ENCODE measurements at places on chromosomes 11 and 22.
A peak's percentile ranks its signal among the peaks of the same experiment; 100 is the strongest.

DNA sequence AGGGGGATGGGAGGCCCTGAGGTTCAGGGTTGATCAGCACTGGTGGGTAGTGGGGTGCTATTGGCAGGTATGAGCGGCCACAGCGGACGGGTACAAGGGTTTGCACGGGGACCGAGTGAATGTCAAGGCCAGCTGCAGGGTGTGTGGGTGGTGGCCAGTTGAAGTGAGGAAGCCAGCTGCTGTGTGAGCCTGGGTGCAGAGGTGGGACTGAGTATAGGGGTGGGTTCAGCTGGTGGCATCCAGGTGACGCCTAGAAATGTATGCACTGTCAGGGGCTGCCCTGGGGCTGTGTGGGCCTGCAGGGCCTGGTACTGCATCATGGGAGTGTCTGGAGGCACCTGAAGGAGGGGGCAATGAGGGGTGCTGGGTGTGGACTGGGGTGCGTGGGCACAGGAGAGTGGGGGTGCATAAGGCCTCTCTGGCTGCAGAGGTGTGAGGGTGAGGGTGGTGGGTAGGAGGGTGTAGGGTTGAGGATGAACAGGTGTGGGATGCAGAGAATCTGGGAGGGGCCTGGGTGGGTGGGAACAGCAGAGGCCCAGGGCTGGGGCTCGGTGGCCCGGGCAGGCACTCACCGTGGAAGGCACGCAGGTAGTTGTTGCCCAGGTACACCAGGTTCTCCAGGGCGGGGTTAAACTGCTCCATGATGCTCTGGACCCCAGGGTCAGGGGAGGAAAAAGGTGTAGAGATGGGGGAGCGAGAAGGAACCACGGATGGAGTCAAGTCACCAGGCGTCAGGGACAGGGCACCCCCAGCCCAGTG, 1.7 kb downstream of the BAIAP2L2 start:
- DNase-seq = no peak

- DNase-seq = peak; percentile 43
Measured at GRCh38 chr11:81497202-81497804, 1236.4 kb downstream of the FAM181B start.

DNA sequence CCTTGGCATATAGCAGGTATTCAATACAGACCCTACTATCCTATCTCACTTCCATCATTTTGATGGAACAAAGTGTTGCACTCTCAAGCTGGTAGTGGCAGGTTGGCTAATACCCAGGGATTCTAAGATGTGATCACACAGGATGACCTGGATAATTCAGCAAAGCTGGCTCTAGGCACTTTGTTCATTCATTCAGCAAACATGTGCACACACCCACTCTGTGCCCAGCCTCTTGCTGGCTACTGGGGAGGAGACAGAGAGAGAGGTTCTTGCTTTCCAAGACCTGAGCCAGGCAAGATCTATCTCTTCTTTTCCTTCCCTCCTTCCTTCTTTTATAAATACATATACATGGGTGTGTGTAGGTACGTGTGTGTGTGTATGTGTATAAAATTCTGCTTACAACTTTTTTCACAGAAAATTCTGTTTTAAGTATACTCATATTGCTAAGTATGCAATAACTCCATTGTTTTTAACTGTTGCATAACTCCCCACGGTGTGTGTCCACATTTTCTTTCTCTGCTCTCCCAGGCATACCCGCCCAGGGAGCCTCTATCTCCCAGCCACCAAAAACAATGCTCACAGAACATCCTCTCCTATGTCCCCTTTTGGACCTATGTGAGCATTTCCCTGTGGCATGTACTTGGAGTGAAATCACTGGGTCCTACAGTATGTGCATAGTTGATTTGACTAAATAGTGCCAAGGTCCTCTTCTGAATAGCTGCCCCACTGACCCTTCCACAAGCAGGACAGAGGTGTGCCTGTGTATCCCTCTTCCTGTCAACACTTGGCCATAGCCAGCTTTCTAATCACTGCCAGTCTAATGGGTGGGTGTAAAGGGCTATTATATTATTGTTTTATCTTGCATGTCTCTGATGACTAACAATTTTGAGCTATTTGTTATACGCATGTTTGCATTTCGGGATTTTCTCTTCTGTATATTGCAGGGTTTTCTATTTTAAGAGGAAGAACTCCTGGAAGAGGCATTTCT, 27.5 kb downstream of the CLPB start:
- no peak for DNase-seq

DNA sequence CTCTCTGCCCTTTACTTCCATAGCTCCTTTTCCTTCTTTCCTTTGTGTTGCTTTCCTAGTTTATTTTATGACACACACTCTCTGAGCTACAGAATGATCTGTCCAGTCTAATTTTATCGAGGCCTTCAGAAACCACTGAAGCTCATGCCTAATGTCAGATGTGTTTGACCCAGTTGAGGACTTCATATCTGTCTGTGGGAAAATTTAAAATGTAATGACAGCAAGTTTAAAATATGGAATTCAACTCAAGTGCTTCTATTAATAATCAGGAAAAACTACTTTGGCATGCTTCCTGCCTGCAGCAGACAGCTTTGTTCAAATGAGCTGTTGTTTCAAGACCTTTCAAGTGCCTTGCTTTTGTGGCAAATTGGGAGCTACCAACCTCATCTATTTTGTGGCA, 261.8 kb upstream of the MTNR1B start:
- DNase-seq = no peak

- no peak for DNase-seq
Measured at GRCh38 chr11:2095198-2095520, 44.0 kb downstream of the IGF2 start.

DNA sequence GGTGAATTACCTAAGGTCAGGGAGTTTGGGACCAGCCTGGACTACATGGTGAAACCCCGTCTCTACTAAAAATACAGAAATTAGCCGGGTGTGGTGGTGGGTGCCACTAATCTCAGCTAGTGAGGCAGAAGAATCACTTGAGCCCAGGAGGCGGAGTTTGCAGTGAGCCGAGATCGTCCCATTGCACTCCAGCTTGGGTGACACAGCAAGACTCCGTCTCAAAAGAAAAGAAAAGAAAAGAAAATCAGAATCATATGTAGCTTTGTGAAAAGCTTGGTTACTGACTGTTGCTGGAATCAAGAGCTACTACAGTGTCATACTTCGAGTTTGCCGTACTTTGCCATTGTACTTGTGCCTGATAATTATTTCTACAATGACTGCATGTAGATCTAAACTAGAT, 4.2 kb upstream of the TMEM135 start:
- DNase-seq = no peak

- no peak for DNase-seq
Measured at GRCh38 chr11:119645018-119645417, 84.0 kb downstream of the NECTIN1 start.

DNA sequence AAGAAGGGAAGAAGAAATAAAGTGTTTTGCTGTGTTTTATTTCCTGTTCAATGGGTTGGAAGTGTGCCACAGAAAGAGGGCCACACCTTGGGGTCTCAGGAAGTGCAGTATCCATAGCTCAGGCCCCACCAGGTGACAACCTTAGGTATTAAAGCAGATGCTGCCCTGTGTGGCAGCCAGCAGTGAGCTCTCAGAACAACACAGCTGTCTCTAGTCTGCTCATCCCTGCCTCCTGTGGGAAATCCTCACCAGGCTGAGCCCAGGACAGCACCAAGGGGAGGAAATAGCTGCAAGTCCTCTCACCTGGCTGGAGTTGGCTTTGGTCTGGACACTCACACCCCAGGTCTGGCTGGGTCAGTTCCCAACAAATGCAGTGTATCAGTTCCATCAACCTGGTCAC, 25.1 kb downstream of the ARL14EP start:
- no peak for DNase-seq

DNA sequence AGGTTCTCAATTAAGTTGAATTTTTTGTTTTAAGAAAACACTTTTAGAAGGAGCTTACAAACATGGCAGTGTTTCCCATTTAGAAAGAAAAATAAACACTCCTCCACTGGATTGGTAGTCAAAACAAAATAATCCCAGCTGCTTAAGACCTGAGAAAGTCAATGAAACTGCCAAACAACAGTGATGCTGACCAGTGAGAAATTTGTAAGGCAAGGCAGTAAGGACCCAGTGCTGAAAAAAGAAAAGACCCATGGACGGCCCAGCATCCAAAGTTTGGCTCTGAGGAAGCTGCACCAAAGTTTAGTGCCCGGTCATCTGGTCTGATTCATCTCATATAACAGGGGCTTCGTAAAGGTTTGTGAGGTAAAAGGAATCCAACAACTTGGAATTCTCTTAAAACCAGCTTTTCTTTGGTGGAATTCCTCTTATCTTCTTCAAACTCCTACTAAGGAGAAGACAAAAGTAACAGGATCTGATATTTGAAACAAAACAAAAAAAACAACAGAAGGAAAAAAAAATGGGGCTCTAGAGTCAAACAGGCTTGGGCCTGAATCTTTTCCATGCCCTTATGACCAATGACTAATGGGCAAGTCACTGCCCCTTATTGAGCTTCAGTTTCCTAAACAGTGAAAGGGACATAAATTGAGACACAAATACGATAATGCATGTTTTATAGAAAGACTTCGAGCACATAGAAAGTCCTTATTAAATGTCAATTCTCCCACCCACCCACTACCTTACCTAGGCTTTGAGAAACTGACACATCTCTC, 383.0 kb upstream of the NARS2 start:
- no peak for DNase-seq

DNA sequence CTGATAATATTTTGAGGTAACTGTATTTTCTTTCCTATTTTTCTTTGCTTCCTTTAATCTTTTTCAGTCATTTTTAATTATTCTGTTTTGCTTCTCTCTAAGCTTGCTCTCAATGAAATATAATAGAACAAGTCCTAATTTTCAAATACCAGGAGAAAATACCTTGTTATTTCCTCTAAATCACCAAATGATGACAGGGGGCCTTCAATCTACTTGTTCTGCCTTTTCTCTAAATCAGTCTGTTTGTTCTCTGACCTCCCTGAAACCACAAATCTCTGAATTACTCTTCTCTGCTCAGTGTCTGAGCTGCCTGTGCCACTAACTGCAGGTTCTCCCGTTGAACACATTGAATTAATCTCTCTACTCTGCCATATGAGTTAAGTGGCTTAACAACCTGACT, 286.2 kb downstream of the C11orf87 start:
- no peak for DNase-seq

DNA sequence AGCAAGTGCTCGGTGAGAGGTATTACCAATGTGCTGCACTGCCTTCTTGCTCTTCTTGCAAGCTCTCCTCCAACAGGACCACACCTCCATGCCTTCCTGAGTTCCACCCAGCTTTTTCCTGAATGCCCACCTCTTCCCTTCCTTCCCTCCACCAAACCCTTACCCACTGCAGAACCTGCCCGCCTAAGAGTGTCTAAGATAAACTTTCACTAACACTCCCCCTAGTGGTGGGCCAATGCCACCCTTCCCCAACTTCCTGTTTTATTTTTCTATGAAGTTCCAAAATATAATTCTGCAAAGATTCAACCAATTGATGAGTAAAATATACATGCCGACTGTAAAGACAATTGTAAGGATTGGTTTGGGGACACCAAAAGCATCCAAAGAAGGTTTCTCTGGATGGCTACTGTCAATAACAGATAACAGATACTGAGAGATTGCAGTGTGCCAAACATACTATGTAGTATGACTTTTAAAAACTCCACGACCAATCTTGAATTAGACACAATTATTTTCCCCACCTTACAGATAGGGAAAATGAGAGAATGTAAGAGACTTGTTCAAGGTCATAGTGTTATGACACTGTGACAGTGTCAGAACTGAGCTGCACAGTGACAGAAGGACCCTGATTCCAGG, 38.6 kb upstream of the BMAL1 start:
- peak; percentile 79 for DNase-seq

Measured in inflammatory macrophage treated with lipopolysaccharide for 1 hour (primary cell).